NCI-H774 (cell line): ENCODE measurements at places on chromosomes 4 and X.

DNA sequence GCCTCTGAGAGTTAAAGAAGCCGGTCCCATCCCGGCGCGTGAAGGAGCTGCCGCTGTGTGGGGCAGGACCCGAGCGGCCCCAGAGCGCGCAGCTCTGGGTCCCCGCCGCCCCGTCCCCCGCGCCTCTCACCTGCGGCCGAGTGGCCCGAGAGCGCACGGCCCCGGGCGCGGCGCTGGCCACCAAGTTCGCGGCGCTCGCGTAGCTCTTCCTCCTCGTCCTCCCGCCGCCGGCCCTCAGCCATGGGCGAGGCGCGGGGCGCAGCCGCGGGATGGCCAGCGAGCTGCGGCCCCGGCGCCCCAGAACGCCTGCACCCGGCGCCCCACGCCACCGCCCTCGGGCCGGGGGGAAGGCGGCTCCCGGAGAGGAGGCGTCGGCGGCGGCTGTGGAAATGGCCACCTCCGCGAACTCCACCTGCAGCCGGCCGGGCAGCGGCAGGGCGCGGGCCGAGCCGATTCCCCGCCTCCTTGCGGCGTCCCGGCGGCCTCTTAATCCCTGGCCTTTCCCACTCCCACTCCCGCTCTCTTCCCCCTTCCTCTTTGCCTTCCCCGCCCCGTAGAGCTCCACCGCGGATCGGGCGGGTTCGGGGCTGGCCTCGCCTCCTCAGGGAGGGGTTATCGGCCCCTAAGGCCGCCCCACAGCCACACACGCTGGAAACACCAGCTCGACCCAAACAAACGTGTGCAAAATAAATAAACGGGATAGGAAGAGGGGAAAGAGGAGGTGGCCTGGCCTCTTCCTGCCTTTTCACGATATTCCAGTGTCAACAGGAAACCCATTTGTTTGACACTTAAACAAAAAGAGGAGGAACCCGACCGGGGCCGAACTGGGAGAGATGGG lies at the start of gene SH3D19:
Gene SH3D19, minus strand, starts transcription at position 495 of the 838 bp plus-strand sequence. Its CDS starts 253 bp downstream, at position 242.
- peak; percentile 8 for DNase-seq

- no peak for DNase-seq
Observed at GRCh38 chr4:20987191-20987590, 286.9 kb downstream of the PACRGL start.

- DNase-seq, result no peak
Observed at GRCh38 chr4:143599827-143600226, 86.3 kb downstream of the SMARCA5 start.

DNA sequence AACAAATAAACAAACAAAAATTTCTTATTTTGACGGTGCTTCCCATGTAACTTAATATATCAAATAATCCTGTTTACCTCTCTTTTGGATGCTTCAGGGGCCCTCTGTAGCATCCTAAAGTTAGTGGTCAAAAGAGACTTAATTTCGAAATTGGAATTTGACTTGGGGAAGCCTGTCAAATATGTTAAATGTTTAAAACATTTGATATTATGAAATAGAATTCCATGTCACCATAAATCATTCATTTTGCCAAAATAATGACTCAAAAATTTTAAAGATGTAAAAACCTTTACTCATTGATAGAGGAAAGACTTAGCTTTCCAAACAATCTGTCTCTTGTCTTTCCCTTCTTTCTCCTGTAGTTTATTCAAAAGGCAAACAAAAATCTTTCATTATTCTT lies 20.6 kb upstream of the TEX13A start:
- DNase-seq, result no peak

DNA sequence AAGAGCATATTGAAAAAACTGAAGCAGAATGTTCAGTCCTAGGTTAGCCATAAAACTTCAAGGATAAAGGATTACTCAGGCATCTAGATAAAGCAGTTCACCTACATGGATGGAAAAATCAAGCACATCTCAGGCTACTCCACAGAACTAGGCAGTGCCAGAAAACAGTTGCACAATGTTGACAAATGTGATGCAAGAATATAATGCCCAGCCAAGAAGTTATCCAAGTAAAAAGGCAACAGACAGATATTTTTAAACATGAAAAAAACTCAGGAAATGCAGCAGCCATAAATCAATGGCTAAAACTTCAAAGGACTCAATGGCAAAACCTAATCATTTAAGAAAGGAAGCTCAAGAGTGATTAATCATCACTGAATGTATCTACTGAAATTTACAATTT lies 456.0 kb upstream of the FAM241A start:
- DNase-seq, result no peak

- DNase-seq, result no peak
Observed at GRCh38 chr4:142264961-142265360, 581.1 kb downstream of the INPP4B start.

DNA sequence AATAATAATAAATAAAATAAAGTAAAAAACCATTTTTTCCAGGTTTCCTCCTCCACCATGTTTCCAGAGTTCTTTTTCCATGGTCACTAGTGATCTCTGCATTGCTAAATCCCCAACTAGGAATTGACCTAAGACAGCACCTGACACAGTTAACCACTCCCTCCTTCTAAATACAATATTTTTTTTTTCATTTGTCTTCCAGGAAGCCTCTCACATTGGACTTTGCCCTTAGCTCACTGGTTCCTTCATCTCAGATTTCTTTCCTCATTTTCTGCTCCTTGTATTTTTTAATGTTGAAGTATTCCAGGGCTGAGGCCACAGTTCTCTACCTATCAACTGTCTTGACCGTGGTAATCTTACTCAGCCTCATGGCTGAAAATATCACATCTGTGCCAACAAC lies 187.3 kb upstream of the FAM241A start:
- no peak for DNase-seq

DNA sequence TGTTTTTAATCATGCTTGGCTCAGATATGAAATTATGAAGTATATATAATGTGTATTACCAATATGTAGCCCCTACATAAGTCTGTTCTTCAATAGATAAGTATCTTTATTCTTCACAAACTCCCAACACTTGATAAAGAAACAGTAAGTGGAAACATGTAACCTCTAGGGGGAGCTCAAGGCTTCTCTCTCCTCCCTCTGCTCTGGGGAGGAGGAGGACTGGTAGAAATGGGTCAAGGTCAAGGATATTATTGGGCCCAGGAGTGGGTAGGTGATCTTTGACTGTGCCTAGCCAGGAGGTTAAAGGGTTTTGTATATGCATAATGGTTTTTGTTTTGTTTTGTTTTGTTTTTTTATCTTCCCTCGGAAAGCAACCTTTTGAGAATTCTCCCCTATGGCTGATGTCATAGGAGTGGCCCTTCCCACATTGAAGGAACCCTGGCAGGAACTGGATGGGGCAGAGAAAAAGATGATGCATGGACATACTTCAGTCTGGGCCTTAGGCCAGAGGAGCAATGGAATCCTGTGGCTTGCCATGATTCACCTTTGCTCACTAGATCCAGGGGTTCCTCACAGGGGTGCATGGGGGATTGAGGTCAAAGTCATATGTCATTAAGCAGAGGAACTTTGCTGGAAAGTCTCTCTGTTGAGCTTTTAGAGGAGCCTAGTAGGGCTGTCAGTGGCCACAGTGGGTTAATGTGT lies 460.3 kb downstream of the MID1IP1 start:
- peak; percentile 14 for DNase-seq

- DNase-seq, result no peak
Observed at GRCh38 chrX:96683997-96684338, 674 bp upstream of the DIAPH2 start.

GRCh38 chrX:69538321-69538876 lies 34.3 kb downstream of the NALF2 start:
- DNase-seq, result peak; percentile 10
